ENCODE measurements at places on chromosomes 3 and 15. TPM values are rescaled to one million over a fixed set of nuclear protein-coding genes. Genes with fewer than 3 reads are reported as not detected.

GRCh38 chr3:152635389-152635788 is 199.5 kb upstream of the P2RY1 start:
- no peak for DNase-seq

DNA sequence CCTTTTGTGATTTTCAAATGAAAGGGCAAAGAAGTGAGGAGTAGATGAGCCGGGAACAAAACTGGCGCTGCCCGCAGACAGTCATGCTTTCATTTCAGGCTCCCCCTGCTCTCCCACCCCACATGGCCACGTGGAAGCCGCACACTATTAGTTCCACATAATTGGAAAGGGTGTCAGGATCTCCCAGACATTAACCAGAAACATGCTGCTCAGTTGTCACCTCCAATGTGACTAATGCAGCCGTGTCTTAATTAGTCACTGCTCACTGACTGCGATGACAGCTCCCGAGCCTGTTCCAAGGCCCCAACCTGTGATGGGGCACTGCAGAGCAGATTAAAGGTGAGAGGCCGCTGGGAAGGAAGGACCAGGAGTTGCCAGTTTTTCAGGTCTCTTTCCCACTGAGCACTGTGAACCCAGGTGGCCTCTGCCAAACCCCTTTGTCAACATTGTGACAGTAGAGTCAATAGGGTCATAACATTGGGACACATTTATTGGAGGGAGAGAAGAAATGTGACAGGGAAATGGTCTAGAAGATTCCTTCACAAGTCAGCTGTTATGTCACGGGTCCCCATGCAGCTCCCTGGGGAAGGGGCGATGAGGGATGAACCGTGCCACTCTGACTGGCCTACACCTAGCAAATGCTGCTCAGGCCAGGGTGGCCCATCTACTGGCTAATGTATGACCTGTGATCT is 38.6 kb upstream of the SFMBT1 start:
- no peak for DNase-seq

The ZBBX gene
- not detected for polyA plus RNA-seq

The NR1I2 gene
- 0.72 TPM for polyA plus RNA-seq

DNA sequence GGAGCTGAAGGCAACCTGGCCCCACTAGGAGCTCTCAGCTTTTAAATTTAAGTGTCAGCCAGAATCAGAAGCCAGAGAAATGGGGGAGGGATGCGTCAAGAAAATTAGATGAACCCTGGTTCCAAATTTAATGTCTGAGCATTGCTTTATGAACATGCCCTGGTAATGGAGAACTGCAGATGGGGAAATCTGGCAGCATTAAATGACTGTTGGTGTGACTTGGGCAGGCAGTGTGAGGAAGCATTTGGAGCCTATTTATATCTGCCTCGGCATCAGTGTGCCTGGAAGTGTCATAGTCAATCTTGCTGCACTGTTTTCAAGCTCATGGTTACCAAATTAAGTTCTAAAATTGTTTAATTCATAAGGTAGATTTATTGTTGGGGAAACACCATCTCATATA is 29.0 kb downstream of the NME9 start:
- no peak for DNase-seq

DNA sequence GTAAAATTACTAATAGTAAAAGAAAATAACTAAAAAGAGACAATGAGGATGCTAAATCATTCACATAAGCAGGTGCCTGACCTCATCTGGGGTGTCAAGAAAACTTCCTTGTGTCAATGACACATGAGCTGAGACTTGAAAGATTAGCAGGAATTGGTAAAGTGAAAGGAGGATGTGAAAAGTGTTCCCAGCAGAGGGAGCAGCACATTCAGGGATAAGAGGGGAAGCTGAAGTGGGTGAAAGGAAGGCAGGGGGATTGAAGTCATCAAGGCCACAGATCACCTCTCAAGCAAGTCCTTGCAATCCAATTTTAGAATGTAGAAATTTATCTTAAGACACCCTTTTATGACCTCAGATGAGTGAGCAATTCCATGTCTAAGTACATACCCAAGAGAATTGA is 60.2 kb upstream of the ACP3 start:
- DNase-seq, result no peak

Data from CD4-positive, CD25-positive, alpha-beta regulatory T cell (primary cell).